ENCODE measurements at places on chromosomes 7 and 10.

DNA sequence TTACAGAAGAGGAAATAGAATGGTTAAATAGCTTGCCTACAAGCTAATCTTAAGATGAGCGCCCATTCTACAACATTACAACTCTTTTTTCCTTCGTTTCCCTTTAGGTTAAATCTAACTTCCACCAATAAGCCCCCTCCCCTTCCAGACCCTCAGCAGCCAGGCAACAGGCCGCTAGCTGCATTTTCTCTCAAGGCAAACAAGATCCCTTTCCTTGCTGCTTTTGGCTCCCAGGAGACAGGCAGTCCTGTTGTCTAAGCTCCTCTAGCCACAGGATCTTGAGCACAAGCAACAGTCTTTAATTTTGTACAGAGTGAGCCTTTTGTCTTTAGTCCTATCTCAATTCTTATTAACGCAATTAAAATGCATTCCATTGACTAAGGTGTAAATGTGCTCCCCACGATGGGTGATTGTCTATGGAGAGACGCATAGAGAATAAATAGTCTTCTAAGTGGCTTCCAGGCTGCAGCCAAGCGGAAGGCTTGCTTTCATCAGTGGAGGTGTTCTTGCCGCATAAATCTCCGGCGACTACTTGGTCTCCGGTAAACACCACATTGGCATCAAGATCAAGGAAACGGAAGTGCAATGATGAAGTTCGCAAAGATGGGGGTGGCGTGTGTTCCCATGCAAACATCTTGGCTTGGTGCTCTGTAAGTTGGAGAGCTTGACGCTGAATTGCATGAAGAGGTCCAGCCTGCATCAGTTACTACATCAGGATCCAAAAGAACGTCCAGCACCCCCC lies 181.9 kb upstream of the LYZL2 start:
- no peak for DNase-seq

GRCh38 chr7:150399421-150400007 lies 20.4 kb downstream of the ZNF775 start:
- no peak for DNase-seq

GRCh38 chr10:131031346-131031745 lies 280.2 kb downstream of the TCERG1L start:
- no peak for DNase-seq

GRCh38 chr7:157493776-157494175 lies 157.0 kb downstream of the DNAJB6 start:
- no peak for DNase-seq

DNA sequence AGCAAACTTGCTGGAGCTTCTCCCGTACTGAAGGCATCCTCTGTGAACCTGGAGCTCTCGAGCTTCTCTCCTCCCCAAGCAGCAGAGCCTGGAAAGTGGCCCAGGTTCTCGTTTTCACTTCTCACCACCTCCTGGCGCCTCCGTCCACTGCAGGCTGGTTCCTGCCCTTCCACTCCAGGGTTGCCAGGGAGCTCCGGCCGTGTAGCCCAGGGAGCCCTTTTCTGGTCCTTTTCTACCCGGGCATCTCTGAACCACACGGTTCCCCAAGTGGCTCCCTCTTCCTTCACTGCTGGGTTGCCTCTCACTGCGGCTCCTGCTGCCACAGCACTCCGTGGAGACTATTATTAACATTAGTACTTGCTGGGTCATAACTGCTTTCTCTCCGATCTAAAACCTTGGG lies 208.6 kb upstream of the PPP2R2D start:
- DNase-seq = no peak

- no peak for DNase-seq
These were observed 250.0 kb downstream of the CDC14C start for GRCh38 chr7:49174396-49174795.

GRCh38 chr7:116754186-116754585 lies 82.2 kb downstream of the MET start:
- no peak for DNase-seq

GRCh38 chr7:42479816-42480633 lies 243.0 kb upstream of the GLI3 start:
- peak; percentile 56 for DNase-seq

DNA sequence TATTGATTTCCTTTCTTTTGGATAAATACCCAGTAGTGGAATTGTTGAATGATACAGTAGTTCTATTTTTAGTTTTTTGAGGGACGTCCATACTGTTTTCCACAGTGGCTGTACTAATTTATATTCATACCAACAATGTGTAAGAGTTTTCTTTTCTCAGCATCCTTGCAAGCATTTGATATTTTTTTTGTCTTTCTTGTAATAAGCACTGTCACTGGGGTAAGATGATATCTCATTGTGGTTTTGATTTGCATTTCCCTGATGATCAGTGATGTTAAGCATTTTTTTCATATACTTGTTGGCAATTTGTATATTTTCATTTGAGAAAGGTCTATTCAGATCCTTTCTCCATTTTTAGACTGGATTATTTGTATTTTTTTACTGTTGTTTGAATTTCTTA lies 308.7 kb downstream of the PTEN start:
- DNase-seq = no peak

DNA sequence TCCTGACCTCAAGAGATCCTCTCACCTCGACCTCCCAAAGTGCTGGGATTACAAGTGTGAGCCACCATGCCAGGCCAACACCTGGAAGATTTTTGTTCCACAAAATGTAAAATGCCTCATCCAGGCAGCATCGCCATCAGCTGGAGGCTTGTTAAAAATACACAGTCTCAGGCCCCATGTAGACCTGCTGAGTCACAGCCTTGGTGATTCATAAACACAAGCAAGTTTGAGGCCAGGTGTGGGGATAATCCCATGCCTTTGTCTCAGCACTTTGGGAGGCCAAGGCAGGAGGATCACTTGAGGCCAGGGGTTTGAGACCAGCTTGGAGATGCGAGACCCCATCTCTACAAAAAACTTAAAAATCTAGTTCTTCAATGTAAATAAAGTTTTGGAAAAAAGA lies 49.1 kb upstream of the FOXK1 start:
- peak; percentile 40 for DNase-seq

DNA sequence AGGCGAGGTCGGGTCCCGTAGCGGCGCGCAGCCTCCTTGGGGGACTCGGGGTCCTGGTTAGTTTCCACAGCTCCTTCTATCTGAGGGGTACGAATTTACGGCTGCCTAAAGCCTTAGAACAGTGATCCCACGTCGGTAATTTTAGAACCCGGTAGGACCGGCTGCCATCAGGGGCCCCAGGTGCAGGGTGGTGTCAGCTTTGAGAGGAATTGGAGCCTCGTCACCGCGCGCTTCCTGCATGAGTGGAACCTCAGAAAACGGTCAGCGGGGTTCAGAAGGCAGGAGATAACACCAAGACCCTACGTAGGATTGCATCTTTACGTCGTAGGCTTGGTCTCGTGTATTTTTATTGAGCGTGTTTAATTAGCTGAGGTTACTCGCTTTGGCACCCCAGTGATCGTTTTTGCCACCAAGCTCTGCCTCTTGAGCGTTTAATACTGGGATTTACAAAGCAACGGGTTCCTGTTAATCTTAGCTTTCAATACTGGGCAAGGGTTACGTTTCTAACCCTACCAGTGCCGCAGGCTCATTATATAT lies 443 bp downstream of the RNF32 start:
- peak; percentile 37 for DNase-seq

- no peak for DNase-seq
These were observed 80.2 kb downstream of the FAM241B start for GRCh38 chr10:69710008-69710888.

DNA sequence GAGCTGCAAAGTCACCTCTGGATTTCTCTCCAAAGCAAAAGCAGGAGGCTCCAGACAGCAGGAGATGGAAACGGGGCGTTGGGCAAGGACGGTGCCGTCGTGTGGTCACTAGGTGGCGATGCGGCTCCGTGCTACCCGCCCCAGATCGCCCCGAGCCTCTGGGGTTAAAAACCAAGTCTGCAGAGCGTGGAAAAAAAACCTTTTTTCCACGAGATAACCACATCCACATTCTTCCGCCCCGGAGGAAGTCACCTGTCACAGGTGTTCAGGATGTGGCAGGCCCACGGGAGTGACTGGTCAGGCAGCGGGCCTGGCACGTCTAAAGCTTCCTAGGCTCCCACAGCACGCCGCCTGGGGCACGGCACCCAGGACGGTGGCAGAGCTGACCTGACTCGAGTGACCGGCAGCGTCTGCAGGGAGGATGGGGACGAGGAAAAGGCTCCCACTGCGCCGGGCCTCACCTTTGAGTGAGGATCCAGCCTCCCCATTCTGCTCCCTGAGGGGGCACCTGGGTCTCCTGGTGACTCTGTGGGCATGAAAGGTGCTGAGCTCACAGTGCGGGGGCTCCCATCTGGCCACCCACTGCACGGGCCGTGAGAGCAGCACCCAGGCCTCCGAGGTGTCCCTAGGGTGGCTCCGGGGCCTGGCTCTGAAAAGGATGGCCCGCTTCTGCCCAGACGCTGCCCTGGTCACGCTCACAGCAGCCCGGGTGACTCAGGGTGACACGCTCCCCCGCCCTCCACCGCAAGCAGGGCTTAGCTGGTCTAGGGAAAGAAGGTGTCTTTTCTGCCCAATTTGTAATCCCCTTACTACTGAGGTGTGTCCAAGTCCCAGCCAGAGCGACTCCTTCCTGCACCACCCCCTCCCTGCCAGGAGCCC lies 71.3 kb upstream of the TNRC18 start:
- DNase-seq = peak; percentile 63

- no peak for DNase-seq
These were observed 265.6 kb upstream of the TCERG1L start for GRCh38 chr10:131577178-131577555.

- no peak for DNase-seq
These were observed 14.5 kb downstream of the XRCC2 start for GRCh38 chr7:152661479-152661878.

- no peak for DNase-seq
These were observed 45.5 kb downstream of the GTF2IRD1 start for GRCh38 chr7:74498996-74499834.

GRCh38 chr7:133770863-133771492 lies 356.2 kb upstream of the LRGUK start:
- peak; percentile 44 for DNase-seq

DNA sequence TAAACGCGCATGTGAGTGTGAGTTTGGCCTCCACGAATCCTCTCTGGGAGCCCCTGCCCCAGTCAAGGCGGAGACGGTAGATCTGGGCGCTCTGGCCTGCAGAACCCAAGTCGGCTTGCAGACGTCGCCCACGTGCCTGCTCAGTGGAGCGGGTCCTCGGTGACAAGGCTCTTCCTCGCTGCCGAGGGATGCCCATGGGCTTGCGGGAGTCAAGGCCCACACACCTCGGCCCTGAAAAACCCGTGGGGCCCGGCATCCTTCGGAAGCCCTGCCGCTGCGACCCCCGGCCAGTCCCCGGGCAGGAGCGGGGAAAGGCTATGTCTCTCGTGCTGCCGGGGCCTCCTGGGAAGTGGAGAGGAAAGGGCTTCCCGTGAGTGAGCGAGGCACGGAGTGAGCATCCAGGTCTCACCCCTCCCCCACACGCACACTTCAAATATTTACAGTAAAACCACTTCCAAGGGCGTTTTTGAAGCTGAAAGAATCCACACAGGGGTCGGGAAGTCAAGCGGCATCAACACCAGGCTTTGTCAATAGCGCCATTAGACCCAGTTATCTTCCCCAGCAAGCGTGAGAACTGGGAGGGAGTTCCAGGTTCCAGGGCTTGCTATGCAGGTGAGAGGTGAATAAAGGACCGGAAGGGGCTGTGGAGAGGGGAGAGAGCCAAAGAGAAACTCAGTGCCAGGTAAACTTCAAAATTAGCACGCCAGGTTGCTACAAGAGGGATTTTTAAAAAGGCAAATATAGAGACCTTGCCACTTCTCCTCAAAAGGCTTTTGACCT lies 1.1 kb upstream of the MNX1 start:
- DNase-seq = no peak

Measured in fibroblast of skin of right quadriceps (primary cell).